ENCODE measurements at places on chromosomes 1 and 21.

DNA sequence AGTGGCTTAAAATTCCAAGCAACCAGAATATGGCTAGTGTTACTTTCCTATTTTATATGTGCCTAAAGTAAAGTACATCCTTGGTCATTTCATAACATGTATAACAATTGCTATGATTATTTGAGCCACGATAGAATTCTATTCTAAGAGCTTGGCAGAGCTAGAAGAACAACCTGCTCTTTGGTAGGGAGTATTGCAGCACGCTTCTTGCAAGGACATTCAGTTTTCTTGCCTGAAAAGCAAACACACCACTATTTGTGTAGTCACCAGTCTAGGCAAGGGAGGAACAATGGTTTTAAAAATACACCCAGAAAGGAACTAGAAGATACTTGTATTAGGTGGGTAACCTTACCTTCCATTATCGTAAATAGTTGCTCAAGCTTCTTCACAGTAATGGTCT, 51.5 kb downstream of the CNST start:
- no peak for DNase-seq

- no peak for DNase-seq
These were observed 24.2 kb upstream of the CXADR start for GRCh38 chr21:17488620-17489019.

GRCh38 chr1:245085508-245086095, 69.2 kb upstream of the KIF26B start:
- DNase-seq: no peak

DNA sequence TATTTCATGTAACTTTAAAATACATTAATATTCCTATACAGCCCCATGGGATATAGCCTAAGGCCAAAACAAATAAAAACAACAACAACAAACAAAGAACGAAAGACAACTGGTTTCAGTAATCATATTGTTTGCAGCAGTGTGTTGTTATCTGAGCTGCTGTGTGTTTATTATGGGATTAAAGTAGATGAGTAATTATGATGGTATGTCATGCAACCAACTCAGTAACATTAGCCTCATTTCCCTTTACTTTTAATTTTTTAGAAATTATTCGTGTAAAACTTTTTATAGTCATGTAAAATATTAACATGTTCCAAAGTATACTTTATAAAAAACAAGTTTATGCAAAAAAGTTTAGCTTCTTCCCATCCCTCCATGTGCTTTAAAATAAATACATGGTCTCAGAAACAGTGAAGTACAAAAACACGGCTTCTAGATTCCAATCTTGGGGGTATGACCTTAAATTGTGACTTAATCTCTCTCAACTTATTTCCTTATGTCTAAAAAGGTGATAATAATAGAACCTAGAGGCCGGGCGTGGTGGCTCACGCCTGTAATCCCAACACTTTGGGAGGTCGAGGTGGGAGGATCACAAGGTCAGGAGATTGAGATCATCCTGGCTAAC, 176.1 kb downstream of the SLC45A1 start:
- no peak for DNase-seq

DNA sequence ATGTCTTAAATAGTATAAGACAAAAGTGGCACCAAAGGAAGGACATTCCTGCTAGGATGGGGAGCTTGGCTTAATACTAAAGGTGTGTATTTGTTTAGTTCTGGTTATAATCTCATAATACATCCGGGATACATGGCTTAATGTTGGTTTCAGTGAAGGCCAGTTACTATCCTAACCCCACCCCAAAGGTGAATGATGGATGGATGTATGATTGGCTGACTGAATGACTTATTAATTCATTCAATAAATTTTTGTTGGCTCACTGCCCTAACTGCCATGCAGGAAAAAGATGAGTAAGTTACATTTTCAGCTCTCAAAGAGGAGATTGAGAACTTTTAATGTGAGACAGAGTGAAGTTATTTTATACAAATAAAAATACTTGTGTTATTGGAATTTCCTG, 52.2 kb downstream of the PHACTR4 start:
- DNase-seq: no peak

DNA sequence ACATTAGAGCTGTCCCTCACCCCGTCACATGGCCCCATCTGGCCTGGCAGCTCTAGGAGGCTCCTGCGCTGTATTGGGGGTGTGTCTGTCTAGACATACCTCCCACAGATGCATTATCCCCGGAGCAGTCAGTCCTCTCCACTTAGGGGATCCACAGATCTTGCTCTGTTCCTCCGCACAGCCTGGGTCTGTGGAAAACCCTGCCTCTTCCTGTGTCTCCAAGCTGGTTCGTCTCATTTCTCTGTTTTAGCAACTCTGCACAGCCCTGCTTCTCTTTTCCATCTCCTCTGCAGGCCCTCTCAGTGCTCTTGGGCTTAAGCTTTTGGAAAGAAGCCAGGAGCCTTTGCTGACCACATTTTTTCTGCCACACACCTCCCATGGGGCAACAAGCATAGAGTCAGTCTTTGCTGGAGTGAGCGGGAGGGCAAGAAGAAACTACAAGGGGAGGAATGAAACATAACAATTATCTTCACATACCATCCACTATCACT, 241.5 kb downstream of the FOXD2 start:
- no peak for DNase-seq
